ENCODE measurements at places on chromosomes 2 and 18.

- no peak for DNase-seq
Observed at GRCh38 chr2:221552291-221552690, 19.8 kb downstream of the EPHA4 start.

DNA sequence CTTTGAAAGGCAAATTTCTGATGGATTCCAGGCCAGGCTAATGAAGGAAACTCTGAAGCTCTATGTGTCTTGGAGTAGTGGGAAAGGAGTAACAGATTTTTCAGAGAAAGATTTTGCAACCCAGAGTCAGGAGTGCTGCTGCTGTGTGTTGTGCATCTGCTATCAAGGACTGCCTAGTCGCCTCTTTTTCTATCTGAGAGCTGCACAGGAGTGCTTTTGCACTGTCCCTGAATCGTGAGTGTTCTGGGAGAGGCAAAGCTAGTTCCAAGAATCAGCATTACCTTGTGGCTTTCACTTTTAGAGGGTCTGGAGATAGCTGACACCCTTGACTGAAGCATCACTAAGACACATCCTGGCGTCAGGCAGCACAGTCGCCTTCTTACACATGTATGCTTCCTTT is 336.4 kb downstream of the PARD3B start:
- DNase-seq, result no peak

- DNase-seq, result no peak
Observed at GRCh38 chr18:46892842-46893241, 24.5 kb downstream of the PIAS2 start.

DNA sequence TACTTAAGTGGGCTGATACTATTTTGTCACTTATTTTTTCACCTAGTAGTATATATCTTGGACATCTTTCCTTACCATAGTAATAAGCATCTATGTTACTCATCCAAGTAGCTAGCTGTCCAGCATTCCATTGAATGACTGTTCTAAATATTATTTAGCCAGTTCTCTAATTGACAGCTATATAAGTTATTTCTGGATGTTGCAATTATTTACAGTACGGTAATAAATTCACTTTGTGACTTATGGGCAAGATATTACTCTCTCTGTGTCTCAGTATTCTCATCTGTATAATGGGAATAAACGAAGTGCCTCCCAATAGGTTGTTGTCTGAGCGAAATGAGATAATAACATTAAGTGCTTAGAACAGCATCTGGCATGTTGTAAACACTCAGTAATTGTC is 46.6 kb upstream of the AGAP1 start:
- DNase-seq, result no peak

DNA sequence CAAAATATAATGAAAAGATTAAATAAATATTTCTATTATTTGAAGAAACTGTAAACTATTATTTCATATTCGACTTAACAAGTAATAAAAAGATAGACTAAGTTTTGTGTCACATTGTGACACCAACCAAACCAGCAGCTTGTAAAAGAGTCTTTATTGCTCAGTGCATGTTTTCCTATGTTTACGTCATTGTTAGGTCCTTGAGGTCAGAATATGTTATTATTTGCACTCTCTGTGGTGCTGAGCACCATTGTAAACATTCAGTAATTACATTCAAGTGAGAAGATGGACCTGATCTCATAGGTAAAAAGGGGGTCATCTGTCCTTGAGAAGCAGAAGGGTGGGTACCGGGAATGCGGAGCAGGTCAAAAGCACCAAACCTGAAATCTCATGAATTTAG is 1999.1 kb upstream of the CELF4 start:
- no peak for DNase-seq

GRCh38 chr2:2707206-2707991 is 376.3 kb upstream of the MYT1L start:
- DNase-seq, result no peak

DNA sequence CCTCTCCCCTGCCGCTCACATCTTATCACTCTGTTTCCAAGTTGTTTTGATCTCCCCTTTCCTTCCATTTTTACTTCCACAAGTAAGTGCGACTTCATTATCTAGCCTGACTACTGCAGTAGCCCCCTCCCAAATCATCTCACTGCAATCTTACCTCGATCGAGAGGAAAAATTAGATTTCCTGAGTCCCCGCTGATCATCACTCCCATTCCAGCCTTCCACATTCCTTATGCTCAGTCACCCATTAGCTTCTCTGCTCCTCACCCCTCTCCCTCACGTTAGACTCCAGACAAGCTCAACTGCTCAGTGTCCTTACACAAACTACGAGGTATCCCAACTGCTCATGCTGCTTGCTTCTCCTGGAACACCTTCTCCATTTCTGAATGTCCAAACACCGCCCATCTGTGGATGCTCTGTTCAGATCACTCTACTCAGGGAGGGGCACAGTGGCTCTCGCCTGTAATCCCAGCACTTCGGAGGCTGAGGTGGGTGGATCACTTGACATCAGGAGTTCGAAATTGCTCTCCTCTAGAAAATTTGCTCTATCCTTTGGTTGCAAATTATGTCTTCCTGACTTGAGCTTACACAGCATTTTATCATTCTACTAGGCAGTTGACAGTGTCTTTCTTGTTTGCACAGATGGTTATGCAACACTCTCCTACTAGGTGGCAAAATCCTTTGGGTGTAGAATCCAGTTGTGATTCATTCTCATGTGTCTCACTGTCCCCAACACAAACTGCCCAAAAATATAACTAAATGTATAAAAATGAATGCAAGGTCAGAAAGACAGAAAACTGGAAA is 96.5 kb downstream of the INO80D start:
- DNase-seq, result no peak

DNA sequence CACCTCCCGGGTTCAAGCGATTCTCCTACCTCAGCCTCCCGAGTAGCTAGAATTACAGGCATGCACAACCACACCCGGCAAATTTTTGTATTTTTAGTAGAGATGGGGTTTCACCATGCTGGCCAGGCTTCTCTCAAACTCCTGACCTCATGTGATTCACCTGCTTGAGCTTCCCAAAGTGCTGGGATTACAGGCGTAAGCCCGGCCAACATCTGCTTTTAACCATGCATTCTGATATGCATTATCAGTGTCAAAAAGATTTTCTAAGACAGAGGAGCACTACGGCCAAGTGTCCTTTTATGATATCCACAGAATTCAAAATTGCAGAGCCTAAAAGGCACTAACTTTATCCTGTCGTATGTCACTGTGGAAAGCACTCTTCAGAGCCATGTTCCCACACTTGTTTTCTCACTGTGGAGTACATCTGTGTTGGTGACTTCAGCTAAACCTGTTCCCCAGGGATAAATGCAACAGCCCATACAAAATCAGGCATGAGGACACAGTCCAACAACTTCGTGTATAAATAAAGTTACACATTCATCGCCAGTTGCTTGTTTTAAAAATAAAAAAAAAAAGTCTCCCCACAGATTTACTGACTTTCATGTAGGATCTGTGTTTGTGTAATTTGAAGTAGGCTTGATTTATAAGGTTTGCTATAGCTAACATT is 56.4 kb downstream of the STK25 start:
- no peak for DNase-seq

- DNase-seq, result peak; percentile 38
Observed at GRCh38 chr18:43596105-43596712, 318.9 kb upstream of the SYT4 start.

DNA sequence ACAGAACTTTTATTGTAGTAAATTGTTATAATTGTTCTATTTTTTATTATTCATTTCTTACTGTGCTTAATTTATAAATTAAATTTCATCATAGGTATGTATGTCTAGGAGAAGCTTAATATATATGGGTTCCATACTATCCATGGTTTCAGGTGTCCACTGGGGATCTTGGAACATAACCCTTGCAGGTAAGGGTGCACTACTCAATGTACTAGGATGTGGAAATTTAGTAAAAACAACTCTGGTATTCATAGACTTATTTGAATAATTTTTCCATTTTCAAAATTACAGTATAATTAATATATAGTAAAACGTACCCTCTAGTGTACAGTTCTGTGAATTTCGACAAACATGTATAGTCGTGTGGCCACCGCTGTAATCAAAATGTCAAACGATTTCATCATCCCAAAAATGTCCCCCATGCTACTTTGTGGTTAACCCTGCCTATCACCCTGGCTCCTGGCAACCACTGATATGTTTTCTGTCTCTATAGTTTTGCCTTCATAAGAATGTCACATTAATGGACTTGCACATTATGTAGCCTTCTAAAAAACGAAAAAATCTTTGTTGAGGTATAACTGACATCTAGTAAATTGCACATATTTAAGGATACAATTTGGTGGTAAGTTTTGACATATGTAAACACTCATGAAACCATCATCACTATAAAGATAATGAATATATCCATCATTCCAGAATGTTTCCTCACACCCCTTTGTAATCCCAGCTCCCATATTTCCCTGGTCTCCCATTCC is 45.7 kb downstream of the ARL5A start:
- no peak for DNase-seq

GRCh38 chr2:169755083-169755870 is 21.6 kb downstream of the KLHL23 start:
- DNase-seq, result no peak

- DNase-seq, result no peak
Observed at GRCh38 chr2:234453216-234453615, 43.7 kb downstream of the ARL4C start.

GRCh38 chr2:210662560-210662959 is 106.2 kb downstream of the CPS1 start:
- no peak for DNase-seq

GRCh38 chr18:4441098-4441497 is 14.0 kb downstream of the DLGAP1 start:
- DNase-seq, result no peak

DNA sequence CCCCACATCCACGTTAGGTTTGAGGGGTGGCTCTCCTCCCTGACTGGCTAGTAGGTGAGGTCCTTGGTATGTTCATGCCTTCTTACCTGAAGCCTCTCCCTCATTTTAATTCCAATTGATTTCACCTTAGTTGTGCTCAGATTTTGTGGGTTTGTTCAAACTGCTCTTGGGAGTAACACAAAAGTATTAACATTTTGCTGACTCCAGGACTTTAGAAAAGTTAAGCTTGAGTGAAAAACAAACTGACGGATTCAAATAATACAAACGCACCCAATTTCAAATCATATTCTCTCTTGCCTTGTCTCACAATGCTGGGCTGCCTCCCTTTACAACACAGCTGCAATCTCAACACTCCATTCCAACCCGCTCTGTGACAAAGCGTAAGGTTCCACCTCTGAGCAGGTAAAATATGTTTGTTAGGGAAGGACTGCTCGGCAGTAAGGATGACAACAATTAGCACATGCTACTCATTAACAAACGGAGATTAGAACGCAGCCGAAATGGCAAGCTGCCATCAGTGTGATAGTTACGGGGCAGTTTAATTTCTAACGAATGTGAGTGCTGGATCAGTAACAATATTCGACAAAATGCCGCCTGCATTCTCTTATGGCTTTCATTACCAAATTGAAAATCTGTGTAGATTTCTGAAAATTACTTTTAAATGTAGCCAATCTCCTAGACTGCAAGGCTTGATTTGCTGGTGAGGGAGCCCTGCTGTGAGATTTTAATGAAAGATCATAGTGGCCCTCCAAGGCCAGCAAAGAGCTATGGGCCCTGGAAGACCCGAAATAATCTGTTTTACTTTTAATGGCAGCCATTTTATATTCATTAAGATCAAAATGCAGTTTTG is 730.6 kb upstream of the FANCL start:
- DNase-seq, result no peak

DNA sequence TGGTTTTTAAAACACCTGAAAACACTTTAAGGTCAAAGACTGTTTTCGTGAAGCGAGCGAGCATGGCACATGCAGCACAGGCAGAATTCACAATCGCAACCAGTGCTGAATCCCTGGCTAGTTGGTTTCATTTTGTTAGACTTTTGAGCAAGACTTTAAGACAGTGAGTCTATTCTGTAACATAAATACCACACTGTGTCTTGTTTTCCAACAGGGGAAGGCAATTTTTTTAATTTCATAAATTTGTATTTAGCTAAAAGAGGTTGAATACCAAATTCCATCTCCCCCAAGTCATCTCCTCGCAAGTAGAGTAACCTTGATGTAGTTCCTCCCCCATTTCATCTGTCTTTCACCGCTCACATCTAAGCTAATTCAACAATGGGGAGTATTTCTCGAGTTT is 1.4 kb downstream of the CERKL start:
- DNase-seq, result peak; percentile 7

GRCh38 chr2:175786471-175787124 is 215.5 kb downstream of the LNPK start:
- no peak for DNase-seq

DNA sequence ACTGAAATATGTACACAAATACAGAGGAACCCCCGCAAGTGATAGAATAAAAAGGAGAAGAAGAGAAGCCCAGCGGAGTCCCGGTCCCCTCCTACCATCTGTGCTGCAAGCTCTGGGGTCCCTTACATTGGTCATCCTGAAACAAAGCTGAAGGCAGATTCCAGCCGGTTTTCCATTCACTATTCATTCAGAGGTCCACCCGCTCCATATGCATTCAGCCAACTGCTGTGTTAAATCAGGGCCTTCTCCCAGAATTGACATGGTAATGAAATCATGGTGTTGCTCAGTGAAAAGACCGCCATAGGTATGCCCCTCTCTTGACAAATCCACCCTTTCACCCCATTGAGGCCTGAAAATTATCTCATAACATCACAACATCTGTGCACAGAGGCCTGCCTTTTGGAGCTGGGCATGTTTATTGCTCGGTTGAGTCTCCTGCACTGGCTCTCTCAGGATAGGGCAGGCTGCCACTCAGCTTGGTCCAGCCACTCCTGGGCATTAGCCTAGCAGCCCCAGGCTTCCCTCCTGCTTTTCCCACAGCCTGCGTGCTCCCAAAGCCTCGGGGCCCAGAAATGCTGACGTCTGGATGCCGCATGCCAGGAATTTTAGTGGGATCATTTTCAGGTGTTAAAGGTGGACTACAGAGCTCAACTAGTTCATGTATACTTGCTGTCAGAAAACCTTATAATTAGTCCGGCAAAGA is 39.3 kb upstream of the ID2 start:
- no peak for DNase-seq

DNA sequence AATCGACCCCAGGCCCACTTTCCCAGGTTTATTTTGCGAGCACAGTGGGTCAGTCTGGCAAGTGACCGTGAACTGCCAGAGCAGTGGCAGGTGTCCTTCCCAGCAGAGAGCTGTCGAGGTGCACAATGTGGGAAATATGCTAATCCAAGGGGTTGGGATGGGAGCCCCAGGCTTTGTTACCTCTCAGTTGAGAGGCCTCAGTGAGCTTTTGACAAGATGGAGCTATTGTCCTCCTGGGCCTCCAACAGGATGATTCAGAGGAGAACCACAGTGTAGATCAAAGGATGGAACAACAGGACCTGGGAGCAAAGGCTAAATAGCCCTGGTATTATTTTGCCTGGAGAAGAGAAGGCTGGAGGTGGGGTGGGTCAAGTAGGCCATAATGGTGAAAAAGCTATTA is 150.8 kb downstream of the NCKAP5 start:
- no peak for DNase-seq

GRCh38 chr2:171688129-171688465 is 828 bp downstream of the DYNC1I2 start:
- no peak for DNase-seq

- no peak for DNase-seq
Observed at GRCh38 chr2:85181844-85182456, 48.8 kb downstream of the TCF7L1 start.
